Stimulated activated CD4-positive, alpha-beta T cell treated with anti-CD3 and anti-CD28 coated beads, TNF-alpha, amount 100 ng/mL, for 4 hours (primary cell): ENCODE measurements at places on chromosomes 12 and 14.

DNA sequence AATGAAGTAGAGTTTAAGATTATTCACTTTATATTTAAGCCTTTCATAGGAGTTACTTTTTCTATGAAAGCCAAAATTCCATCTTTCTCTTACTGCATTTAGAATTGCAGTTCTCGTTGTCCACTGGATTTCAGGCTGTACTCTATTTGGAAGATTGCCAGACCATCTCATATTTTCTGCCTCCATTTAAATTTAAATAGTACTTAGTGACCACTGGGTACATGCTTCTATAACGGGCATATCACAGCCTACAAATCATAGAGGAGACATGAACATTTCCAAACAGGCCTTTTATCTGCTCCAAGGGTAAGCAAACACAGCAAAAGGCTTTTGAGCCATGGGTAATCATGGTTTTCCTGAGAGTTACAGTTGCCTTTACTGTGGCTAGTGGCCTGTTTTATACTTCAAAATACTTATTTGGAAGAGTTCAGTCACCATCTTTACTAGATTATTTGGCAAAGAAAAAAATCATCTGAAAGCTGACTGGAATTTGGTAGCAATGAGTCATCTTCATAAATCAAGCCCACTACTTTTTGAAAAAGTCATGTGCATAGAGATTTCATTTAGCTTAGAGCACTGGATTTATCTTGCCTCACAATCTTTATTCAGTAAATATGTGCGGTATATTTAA lies 15.7 kb downstream of the ANO6 start:
- no peak for DNase-seq

DNA sequence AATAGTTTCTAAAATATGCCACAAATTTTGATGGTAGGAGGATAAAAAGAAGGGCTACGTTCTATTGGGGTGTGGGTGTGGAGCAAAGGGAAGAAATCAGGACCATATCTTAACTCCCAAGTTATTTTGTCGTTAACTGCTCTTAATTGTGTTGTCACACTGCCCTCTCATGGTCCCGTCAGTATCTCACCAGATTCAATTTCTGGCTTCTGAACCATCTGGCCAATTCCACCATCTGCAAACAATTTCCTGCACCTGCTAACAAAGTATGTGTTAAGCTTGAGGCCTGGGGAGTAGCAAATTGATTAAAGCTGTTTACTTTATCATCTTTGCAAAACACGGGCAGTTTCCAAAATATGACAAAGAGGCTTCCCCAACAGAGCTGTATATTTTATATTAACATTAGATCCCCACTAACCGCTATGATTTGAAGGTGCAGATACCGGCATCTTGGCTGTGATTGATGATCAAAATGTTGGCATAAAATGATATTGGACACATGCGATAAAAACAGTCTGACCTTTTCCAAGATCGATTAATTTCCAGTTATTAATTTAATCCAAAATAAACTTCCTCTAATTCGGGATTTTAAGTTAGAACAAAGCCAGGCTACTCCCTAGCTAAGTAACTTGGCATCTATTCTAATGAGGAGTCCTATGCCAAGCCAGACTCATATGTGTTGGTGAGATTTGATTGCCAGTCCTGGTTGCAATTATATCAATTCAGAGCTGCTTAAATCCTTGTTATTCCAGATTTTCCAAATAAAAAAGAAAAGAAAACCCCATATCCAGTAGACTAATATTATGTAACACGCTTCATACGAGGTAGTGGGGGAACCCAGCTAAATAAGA lies 6.9 kb upstream of the DNM1L start:
- DNase-seq, result no peak

DNA sequence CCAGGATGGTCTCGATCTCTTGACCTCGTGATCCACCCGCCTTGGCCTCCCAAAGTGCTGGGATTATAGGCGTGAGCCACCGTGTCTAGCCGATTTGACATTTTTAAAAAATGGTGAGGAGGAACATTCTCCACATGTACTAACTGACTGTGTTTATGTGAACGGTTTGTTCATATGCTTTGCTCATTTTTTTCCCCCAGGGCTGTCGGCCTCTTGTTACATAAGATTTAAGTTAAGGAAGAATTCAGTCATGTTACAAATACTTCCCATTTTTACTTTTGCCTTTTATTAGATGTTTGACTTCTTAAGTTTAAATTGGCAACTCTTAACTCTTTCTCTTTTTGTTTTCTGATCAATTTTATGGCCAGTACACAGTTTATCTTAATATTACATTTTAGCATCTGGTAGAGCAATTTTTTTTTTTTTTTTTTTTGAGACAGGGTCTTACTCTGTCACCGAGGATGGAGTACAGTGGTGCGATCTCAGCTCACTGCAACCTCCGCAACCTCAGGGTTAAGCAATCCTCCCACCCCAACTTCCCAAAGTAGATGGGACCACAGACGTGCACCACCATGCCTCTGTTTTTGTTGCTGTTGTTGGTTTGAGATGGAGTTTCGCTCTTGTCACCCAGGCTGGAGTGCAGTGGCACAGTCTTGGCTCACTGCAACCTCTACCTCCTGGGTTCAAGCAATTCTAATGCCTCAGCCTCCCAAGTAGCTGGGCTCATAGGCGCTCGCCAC lies 9.6 kb downstream of the GNS start:
- no peak for DNase-seq

DNA sequence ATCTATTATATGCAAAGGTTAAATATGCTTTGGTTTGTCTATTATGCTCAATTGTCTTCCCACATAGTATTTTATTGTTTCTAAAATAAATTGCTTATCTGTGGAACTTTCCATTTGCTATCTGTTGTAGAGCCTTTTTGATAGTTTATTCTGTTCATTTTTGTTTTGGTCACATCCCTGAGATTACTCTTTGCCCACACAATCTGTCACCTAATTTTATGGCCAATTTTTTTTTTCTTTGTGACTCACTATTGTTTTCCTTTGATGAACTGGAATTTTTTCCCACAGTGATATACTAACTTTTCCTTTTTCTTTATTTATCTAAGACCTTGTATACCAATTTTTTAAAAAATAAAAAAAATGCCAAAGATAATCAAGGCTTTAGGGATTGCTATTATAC lies 61.1 kb downstream of the RASSF9 start:
- no peak for DNase-seq

DNA sequence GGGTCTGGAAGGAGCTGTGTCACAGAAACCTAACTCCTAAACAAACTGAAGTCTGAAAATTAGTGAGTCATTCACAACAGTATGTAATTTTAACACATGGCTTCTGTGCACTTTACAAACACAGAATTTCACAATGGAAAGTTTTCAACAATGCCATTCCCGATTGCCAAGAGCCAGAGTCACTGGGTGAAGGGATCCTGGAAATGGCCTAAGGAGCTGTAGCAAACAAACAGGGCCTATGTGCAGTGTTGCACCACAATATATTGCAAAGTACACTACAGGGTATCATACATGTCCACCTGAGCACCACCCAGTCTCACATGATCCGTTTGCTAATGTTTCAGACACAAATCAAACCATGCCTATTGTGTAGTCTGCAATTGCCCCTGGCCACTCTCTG lies 184.7 kb upstream of the OTX2 start:
- no peak for DNase-seq

GRCh38 chr14:106268013-106268727 lies 741.8 kb downstream of the TMEM121 start:
- peak; percentile 82 for DNase-seq

GRCh38 chr12:57049890-57050289 lies at the start of gene MYO1A:
Gene MYO1A, minus strand, starts transcription at chr12:57050129. Its CDS starts 1,806 bp downstream, at chr12:57048323.
- no peak for DNase-seq

GRCh38 chr12:46396826-46397225 lies 24.3 kb upstream of the SLC38A2 start:
- no peak for DNase-seq

- no peak for DNase-seq
Measured at GRCh38 chr12:120121766-120122293, 5.3 kb upstream of the RAB35 start.

DNA sequence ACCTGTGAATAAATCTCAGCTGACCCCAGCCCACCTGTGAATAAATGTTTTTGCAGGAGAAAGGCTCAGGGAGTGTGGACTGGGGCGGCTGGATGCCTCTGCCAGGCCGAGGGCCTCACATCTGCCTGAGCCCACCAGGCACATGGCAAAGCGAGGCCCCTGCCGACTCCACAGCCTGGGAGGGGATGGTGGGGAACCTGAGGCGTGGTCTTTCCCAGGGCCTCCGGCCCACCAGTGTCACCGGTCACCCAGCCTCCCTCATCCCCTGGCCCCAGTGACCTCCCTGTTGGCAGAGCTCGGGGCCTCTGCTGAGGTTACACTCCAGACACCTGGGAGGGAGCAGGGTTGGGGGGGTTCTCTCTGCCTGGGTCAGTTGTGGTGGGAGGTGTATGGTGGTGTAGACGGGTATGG lies 8.2 kb downstream of the NOC4L start:
- DNase-seq, result no peak

DNA sequence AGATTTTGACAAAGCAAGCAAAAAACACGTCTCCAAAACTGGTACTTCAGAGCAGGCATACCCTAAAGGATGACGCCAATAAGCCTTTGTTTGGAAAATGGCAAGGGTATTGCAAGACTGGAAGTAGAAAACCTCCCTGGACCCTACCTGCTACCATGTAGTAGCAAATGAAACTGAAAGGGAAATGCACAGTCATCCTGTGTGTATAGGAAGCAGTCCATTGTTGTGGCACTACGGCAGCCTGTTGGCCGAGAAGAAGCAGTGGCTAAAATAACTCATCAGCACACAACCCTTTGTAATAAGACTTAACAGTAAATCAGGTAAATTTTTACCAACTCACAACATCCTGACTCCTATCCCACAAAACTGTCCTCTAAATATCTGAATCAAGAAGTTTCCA lies 386.4 kb downstream of the RGS6 start:
- no peak for DNase-seq

DNA sequence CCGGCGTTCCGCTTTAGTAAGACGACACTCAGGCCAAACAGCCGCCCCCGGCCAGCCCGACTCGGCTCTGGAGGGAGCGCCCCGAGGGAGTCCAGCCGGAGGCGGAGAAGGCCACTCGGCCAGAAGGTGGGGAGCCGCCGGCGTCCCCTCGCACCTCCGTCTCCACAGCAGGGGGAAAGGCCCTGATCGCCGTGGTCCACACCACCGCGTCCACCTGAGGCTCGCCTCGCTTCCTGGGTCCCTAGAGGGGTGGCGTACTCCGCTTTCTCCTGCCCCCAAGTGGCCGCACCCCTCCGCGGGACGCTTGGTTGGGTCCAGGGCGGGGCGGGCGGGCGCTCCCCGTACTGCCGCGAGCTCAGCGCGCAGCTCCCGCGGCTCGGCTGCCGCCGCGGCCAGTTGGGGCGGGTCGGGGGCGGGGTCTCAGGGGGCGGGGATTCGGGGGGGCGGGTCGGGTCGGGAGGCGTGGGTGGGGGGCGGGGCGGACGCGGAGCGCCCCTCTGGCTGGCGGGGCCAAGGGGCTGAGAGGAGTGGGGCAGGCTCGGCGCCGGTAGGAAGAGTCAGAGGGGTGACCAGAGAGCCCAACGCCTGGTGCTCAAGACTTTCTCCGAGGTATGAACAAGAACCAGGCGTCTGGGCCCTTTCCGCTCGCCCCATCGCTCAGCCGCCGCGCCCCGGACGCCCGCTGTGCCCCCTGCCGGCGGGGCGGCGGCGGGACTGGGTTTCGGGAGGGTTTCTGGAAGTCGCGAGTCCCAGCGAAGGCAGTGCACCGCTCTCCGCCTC lies at the start of gene FRMD6:
Gene FRMD6 (plus strand): TSS at position 523 of the 780 bp plus-strand sequence. CDS start 37,927 bp downstream, outside the sequence.
- DNase-seq, result peak; percentile 60

DNA sequence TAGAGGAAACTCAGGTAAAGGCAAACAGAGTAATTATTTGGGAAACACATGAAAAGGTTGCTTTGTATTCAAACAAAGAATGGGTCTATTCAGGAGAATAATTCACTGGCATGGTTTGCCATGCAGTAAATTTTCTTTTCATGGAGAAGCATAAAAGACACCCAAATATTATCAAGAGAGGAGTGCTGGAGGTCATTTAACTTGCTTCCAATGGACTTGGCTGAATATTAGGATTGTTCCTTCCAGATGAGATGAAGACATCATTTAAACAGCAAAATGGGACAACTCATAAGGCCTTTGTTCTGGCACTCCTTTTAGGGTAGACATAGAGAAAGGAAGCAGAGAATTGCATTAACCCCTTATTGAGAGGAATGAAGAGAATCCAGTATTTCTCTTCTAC lies 38.7 kb downstream of the WIF1 start:
- DNase-seq, result no peak

- no peak for DNase-seq
Measured at GRCh38 chr14:85308531-85309300, 221.2 kb upstream of the FLRT2 start.

- no peak for DNase-seq
Measured at GRCh38 chr14:50677527-50678063, 9.5 kb upstream of the SAV1 start.

DNA sequence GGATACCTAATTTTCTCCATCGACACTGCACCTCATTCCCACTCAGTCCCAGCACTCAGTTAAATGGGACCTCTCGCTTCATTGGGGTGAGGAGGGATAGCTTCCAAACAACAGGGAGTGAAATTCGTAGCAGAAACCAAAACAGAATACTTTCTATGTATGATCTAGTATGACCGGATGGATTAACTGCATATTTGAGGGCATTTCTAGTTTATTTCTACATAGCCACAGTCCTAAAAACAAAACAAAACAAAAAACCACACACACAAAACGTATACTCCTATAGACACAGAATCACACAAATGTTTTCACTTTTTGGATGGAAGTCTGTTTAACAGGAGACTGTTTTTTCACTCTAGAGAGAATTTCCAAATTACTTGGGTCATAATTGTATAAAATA lies 307.5 kb upstream of the FKBP4 start:
- DNase-seq, result no peak

DNA sequence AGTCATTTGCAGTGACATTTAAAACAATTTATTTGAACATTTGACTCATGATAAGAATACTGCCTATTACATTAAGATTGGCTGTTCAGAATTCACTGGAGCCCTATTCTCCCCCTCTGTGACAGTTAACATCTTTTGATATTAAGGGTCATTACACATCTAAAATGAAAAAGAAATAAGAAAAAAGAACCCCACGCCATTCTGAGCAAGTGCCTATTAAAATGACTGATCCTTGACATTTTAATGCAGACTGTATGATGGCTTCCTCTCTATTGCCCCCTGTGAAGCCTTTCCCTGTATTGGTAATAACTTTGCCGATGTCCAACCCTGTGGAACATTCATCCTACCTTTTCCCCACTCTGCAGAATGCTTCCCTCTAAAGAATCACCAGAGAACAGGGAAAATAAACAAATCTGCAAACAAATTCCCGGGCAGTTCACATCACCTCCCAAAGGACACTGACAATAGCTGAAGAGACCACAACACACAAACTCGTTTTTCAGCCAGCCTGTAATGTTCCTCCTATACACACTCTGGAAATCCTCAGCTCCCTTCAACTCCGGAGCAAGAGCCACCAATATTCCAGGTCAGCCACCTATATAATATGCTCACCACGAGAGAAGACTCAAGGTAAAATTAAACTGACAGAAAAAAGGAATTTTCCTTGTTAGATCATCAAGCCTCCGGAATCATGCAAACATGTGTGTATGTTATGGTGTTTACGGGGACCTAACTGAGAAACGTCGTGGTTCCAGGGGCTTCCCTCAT lies 2.1 kb downstream of the NIN start:
- DNase-seq, result no peak

- no peak for DNase-seq
Measured at GRCh38 chr12:105281694-105282049, 45.7 kb upstream of the APPL2 start.

- no peak for DNase-seq
Measured at GRCh38 chr12:94405413-94406116, 54.1 kb downstream of the CEP83 start.
